ENCODE measurements at places on chromosomes 7 and 10. TPM values are rescaled to one million over a fixed set of nuclear protein-coding genes. Genes with fewer than 3 reads are reported as not detected.

GRCh38 chr10:121510201-121510771 is 88.0 kb downstream of the FGFR2 start:
- no peak for DNase-seq

DNA sequence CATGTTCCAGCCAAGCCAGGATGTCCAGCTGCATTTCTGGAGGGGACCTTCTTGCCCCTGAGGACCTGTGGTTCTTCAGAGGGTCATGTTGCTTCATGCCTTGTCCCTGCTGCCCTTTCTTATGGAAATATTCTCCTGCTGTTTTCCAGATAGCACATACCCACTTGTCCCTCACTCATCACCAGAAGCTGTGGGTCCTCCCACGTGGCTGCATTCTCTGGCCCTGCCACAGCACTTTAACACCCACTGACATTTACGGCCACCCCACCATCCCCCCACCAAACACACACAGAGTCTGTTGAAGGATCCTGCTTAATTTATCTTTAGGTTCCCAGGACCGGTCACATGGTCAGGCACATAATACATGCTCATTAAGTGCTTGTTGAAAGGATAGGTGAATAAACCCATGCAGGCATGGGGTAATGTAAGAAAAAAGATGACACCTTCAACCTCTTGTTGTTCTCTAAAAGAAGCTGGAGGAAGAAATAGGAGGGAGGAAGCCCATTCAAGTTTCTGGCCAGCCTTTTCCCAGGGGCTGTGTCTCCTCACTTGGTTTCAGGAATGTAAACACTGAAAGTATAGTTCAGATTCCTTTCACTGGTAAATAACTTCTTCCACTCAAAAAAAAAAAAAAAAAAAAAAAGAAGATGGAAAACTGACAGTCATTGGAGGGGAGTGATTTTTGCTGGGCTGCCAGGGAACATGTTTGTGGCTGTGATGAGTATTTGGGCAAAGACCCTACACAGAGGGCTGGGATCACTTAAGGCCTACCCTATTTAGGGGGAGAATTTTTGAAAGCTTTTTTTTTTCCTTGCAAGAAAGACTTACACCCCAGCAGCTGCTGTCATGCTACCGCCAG is 19.8 kb upstream of the BMPER start:
- DNase-seq, result no peak

Gene CCL26
- polyA plus RNA-seq, result 0.12 TPM

Gene DKK1
- 2.7 TPM for polyA plus RNA-seq

Gene FZD1
- polyA plus RNA-seq, result 13.2 TPM

- no peak for DNase-seq
Measured at GRCh38 chr10:1209355-1209979, 153.3 kb downstream of the WDR37 start.

DNA sequence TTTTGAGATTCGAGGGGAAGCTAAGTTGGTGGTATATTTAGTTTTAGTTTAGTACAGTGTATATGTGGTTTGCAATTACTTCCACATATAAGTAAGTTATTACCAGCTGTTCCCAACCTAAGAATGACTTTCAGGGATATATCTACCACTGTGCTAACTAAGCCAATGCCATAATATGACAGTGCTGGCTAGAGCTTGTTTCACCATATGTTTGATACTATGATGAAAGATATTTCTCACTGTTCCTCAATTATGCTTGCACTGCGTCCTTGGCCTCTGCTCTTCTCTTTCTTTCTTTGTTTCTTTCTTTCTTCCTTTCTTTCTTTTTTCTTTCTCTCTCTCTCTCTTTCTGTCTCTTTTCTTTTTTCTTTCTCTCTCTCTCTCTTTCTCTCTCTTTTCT is 113.8 kb upstream of the SKAP2 start:
- no peak for DNase-seq

DNA sequence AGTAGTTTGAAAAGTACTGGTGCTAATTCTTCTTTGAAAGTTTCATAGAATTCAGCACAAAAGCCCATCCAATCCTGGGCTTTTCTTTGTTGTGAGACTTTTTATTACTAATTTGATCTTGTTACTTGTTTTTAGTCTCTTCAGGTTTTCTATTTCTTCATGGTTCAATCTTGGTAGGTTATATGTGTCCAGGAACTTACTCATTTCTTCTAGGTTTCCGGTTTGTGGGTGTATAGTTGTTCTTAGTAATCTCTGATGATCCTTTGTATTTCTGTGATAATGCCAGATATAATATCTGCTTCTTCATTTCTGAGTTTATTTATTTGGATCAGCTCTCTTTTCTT is 147.5 kb downstream of the RTKN2 start:
- no peak for DNase-seq

Gene IFIT3
- polyA plus RNA-seq, result 24.0 TPM

- peak; percentile 47 for DNase-seq
Measured at GRCh38 chr7:601595-602340, 82.1 kb upstream of the PDGFA start.

DNA sequence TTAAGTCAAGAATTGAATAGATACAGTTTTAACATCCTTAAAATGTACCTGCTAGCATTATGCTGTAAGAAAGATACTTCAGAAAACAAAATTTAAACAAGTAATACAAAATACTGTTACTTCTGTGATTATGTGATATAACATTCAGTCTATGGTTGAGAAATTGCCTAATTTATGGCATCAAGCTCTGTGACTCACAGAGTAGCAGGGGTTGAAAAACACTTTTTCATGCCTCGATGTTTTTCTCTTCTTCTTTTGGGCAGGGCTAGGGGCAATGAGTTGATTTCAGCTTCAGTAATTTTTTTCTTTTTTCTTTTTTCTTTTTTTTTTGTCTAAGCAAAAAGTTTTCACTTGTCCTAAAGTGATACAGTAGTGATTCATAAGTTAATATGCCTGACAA is 209.2 kb downstream of the MBL2 start:
- no peak for DNase-seq

Gene SFRP4
- polyA plus RNA-seq, result 0.79 TPM

DNA sequence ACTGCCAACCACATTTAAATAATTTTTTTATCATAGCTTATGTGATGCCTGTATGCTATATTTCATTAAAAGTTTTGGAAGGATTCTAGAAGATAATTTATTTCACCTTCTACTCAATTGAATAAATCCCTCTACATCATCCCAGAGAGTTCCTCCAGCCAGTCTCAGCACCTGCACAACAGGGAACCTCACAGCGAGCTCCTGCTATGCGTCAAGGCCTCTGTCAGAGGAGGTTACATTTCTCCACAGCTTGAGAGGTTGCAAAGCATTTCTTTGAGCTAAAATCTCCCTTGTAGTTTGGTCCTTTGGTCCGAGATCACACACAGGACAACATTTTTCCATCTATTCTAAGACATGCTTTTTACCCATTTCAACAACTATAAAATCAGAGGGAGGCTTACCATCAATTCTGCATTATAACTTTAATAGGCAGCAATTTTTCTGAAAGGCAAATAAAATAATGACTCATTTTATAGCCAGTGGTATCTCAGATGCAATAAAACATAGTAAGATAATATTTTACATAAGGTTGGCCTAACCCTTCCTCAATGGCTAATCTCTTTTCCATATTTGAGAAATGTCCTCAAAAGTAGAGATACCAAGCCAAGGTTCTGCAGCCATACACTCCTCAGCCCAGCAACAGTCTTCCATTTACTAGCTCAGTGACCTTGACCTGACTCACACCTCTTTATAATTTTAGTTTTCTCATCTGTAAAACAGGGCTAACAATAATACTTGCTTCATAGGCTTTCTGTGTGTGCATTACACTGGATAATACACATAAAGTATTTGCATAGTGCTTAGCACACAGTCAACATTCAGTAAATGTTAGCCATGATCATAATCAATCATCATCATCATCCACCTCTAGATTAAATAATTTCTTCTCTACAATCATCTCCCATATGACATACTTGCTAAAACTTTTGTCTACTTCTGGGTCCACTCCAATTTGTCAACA is 68.8 kb downstream of the DOCK4 start:
- peak; percentile 37 for DNase-seq

DNA sequence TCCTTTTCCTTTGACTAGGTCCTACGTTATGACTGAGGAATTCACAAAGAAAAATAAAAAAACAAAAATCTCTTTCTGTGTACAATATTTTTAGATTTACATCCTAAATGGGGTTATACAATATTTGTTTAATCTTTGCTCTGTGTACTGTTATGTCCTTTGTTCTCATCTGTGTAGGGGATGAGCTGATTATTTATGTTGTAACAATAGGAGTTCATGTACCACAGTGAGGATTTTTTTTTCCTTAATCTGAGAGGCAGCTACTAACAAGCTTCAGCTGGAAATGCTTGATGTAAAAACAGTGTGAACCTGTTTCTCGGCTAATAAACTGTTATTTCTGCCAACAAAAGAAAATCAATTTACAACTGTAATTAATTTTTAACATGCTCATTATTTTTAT is 58.0 kb downstream of the ORC5 start:
- DNase-seq, result no peak

Gene AGBL3
- 4.4 TPM for polyA plus RNA-seq

DNA sequence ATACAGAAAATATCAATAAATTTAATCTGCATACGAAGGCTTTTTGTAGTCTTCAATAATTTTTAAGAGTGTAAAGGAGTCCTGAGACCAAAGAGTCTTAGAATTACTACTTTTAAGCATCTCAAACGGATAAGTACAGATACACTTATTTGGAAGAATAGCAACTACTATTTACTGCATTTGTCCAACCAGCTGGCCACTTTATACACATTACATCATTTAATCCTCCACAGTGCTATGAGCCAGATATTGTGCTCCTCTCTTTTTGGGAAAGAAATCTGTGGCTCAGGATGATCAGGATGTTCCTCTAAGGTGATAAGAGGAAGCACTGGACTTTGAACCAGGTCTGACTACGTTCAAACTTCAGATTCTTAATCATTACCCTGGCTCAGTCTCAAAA is 588.6 kb upstream of the LRRTM3 start:
- no peak for DNase-seq

- no peak for DNase-seq
Measured at GRCh38 chr7:135731-136645, 56.4 kb upstream of the FAM20C start.

Gene CALHM1
- 0.04 TPM for polyA plus RNA-seq

- DNase-seq, result no peak
Measured at GRCh38 chr7:2105917-2106316, 126.8 kb downstream of the MAD1L1 start.

DNA sequence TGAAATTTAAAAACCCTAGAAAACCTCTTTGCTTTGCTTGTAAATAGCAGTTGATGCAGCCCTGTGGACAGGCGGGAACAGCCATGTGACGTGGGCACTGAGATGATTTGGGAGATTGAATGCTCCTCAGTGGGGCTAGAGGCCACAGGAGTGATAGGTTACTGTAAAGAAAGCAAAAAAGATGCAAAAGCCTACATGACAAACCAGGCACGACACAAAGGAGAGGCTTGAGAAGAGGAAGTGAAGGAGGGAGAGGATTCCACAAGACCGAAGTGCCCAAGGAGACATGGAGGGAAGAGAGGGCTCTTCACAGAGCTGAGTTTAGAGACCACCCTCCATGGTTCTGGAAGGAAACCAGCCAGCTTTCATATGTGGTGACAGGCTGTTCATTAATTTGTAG is 25.7 kb downstream of the IKZF1 start:
- DNase-seq, result no peak

Gene PLAC9
- 17.8 TPM for polyA plus RNA-seq

Gene OR2A12
- polyA plus RNA-seq, result 0.04 TPM
